ENCODE measurements at places on chromosomes 7 and 10.
A peak's percentile ranks its signal among the peaks of the same experiment; 100 is the strongest.

- DNase-seq: peak; percentile 5
Measured at GRCh38 chr10:17737027-17737965, 14.7 kb upstream of the TMEM236 start.

DNA sequence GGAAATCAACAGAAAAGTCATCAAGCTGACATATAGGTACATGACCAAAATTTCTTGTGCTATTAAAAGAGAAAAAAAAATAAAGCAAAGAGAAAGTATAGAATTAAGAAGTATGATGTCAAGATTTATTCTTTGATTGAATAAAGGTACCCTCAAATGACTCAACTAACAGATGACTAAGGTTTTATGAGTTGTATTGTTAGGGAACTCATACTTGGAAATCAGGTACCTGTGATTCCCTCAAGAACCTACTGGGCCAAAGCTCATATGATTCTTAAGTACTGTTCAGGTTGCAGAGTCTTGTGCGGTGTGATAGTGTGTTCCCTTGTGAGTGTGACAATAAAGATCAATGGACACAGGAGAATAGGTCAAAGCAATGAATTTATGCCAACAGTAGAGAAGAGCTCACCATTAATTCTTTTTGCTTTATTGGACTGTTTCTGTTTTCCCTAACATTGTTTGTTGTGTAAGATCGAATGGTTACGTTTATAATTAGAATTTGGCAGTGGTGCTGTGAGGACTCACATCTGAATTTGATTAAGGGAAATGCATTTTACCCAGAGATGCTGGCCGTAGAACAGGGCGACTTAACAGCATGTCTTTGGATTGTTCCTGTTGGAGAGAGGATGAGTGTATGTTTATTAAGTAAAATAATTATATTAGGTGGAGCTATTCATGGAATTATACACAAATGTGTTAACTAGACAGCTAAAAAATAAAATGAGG lies 293.2 kb upstream of the SEMA3D start:
- DNase-seq: no peak

DNA sequence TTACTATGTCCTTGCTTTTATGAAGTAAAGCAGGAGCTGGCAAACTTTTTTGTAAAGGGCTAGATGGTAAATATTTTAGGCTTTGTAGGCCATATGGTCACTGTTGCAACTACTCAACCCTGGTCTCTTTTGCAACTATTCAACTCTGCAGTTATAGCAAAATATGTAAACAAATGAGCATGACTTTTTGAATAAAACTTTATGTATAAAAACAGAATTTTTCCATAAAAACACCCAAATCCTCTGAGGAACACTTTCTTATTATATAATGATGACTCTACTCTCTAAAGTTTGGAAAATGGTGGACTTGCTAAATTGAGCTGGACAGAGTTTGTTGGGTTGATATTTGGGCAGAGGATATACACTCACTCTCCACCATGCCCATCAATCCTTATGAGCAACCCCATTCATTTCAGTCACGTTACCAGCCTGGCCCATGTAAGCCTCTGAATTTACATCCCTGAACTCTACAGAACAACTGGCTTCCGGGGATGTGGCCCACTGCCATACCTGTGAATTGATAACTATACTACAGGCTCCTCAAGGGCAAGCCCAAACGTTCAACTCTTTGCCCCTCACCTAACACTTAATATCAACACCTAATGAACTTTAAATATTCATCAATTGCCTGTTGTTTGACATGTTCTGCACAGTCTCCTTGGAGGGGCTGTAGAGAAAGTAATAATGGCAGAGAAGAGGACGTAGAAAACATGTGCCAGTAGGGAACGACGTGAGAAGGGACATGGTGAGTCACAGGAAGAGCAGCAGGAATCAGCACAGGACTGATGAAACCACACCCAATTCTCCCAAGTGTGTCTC lies 37.6 kb downstream of the SGMS1 start:
- DNase-seq: no peak

- no peak for DNase-seq
Measured at GRCh38 chr7:129147731-129148130, 3.2 kb downstream of the TSPAN33 start.

- DNase-seq: no peak
Measured at GRCh38 chr7:70923181-70923845, 208.6 kb upstream of the GALNT17 start.

- DNase-seq: no peak
Measured at GRCh38 chr7:1516586-1517251, 12.5 kb upstream of the INTS1 start.

- no peak for DNase-seq
Measured at GRCh38 chr10:33229252-33229948, 105.1 kb downstream of the NRP1 start.

DNA sequence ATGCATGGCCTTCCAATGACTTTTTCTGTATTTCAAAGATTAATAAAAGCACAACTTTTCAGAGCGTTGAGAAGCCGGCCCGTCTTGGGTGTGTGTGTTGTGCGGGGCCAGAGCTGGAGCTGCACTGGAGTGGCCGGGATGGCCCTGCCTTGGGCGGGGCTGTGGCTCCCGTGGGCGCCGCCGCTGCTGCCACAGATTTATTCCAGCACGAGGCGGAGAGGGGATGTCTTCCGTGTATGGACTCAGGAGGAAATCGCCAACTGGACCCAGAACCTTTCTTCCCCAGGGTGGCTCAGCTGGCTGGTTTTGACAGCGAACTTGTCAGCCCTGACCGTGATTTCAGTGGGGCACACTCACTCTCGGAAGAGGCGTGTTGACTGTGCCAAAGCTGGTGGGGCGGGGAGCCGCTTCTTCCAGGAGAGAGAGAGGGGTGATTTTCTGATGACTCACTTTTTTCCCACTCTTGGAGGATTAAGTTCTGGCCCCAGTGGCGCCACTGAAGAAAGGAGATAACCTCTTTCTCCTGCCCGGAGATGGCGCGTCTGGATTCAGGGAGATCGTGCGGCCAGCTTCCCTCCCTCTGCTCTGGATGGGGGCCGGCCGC lies 72.4 kb downstream of the DNAJB6 start:
- no peak for DNase-seq

GRCh38 chr7:29563590-29564495 lies at the start of gene PRR15:
PRR15 (plus strand) TSS chr7:29563835; CDS start chr7:29566330, 2,495 bp downstream.
- peak; percentile 11 for DNase-seq

- DNase-seq: no peak
Measured at GRCh38 chr10:103545771-103546281, 52.3 kb downstream of the NEURL1 start.

DNA sequence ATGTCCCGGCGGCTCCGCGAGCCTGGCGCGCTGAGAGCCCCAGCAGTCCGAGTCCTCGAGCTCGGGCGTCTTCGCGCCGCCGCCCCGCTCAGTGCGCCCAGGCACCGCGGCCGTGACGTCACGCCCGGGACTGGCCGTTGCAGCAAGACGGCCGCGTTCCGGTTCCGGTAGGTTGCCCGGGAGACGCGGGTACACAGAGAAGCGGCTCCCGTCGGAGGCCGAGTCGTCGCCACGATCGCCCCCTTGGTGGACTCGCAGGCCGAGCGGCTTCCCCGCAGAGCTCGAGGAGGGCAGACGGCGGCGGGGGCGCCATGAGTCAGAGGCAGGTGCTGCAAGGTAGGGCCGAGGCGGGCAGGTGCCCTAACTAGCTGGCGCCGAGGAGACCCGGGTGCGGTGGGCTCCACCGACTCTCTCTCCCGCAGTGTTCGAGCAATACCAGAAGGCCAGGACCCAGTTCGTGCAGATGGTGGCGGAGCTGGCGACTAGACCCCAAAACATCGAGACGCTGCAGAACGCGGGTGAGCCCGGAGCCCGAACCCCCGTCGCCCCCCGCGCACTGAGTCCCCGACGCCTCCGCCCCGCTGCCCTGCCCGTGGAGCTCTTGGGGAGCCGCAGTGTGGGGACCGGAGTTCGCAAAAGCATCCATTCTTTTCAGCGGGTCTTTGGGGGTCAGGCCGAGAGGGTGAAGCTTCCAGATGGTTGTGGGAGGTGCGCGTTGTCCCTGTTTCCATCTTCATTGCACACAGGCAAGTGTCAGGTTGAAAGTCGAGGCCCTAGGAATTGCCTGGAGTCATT lies at the start of gene SPAG6:
Gene SPAG6 (plus strand): TSS at position 196 of the 795 bp plus-strand sequence. CDS start 116 bp downstream, at position 312.
- DNase-seq: no peak

GRCh38 chr7:16801111-16801542 lies 3.7 kb downstream of the AGR2 start:
- DNase-seq: no peak

DNA sequence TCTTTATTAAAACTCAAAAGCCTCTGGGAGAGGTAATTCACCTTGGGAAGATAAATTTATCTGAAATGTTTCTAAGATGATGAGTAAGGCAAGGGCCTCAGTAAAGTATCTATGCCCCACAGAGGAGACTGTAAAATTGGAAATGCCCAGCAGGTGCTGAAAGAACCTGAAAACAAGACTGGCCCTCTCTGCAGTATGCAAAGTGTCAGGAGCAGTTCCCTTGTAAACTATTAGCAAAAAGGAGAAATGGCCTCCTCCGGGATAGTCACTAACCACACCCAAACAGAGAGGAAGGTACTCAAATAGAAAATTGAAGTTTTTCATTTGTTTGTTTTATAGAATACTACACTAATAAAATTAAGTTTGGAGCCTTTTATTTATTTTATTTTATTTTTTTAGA lies 81.2 kb downstream of the FZD1 start:
- no peak for DNase-seq

- no peak for DNase-seq
Measured at GRCh38 chr10:119759832-119760231, 34.0 kb downstream of the INPP5F start.

DNA sequence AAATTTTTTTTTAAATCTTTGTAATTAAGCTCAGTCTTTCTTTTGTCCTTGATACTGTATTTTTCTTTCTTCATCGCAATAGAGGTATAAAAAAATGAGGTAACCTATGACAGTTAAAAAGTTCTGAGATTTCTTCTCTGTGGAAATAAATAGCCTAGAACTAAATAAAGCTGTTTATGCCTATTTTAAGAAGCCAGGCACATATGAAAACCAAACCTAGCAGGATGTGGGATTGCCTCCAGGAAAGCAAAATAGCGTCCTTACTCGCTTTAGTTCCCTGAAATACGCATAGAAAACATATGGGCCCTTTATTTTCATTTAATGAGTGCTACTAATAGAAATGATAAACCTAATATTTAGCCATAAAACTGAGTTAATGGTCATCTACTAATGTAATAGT lies 6.6 kb downstream of the UBE2D1 start:
- DNase-seq: no peak

DNA sequence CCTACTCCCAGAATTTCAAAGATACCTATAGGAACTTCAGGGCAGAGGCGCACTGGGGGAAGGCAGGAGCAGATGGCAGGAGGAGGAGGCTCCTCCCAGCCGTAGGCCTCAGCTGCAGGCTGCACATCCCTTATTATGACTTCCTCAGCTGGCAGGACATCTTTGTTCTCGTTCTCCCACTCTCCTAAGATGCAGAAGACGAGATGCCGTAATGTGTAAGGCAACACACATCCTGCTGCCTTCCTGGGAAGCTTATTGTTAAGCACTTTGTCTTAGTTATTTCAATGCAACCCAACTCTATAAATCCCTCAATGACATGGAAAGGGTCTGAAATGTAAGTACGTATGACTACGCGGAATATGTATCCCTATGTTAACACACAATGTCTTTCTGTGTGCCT lies 599.8 kb upstream of the MGMT start:
- DNase-seq: no peak

DNA sequence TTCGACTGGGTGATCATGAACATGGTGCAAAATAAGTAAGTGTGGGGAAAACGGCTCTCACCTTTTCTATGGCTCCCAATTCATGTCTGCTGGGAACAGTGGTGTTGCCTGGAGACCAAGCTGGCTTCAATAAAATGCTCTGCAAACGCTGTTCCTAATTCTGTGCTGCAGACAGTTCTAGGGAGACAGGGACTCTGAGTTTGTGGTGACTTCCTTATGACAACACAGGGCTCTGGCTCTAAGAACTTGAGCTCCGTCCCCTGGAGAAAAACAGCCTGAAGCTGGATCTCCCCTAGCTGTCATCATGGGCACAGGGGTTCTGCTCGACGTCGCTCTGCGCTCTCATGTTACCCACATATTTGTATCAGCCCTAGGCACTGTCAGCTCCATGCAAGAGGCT lies 61.0 kb upstream of the INSYN2A start:
- no peak for DNase-seq

GRCh38 chr7:38615665-38616064 lies 15.5 kb downstream of the AMPH start:
- no peak for DNase-seq

- no peak for DNase-seq
Measured at GRCh38 chr7:125061776-125062397, 132.3 kb upstream of the POT1 start.

DNA sequence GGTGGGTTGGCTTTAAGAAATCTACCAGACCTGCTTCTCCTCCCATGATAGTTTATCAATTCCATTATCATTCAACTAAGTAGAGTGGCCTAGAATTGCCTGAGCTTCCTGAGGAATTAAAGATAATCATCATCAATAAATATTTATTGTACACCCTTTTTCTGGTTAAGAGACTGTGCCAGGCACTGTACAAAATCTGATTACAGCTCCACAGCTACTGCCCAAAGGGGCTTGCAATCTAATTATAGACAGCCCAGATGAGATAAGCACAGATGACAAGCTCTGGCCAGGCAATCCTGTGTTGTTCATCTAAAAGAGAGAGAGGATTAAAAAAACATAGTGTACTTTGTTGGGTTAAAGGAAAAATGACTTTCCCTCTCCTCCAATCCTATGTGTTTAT lies 586.4 kb downstream of the GATA3 start:
- no peak for DNase-seq

DNA sequence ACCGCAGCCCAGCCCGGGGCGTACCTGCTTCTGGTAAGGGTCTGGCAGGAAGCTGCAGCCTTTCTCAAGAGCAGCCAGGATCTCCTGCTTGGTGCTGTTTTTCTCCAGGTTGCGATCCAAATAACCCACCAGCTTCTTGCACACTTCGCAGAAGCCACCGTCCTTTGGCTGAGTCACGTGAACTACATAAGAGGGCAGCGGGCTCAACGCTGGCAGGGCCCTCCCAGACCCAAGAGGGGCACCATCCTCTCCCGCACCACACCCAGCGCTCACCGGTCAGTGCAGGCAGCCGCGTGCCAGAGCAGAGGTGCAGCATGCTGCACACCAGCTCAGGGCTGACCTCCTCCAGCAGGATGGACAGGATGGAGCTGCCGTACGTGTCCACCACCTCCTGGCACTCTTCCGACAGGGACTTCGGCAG lies 31.6 kb downstream of the PSAP start:
- DNase-seq: no peak

DNA sequence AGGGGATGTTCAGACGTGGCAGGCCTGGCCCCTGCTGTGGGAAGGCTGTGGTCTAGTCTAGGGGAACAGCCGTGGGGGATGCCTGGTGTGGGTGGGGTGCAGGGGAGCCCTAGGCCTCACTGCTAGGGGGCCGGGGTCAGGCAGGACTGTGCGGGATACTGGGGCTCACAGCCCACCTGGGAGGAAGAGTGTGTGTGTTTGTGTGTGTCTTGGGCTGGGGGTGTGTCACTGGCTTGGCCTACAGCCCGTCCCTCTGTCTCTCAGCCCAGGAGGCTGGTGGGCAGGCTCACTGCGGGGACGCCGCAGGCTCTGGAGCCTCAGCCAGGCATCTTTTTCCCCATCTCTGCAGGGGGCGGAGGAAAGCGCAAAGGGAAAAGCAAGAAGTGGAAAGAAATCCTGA lies 118.8 kb downstream of the GRK5 start:
- DNase-seq: no peak

GRCh38 chr7:71343039-71343438 lies 211.1 kb downstream of the GALNT17 start:
- no peak for DNase-seq
